ENCODE measurements at places on chromosomes 4 and X.

DNA sequence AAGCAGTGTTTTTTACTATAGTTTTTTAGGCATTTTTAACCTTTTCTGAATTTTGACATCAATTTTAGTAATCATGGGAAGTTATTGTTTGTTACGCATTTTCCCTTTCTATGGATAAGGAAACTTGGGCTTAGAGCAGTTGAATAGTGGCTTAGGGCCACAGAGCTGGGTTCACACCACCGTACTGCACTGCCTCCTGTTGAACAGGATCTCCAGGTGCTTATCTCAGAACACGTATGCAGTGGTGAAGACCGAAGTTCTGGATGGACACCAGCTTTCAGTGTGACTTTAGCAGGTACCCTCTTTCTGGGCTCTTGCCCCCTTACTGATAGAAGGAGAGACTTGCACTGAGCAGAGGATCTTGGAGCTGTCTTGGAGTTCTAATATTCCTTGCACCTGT is 137.6 kb downstream of the PTTG2 start:
- DNase-seq = no peak

DNA sequence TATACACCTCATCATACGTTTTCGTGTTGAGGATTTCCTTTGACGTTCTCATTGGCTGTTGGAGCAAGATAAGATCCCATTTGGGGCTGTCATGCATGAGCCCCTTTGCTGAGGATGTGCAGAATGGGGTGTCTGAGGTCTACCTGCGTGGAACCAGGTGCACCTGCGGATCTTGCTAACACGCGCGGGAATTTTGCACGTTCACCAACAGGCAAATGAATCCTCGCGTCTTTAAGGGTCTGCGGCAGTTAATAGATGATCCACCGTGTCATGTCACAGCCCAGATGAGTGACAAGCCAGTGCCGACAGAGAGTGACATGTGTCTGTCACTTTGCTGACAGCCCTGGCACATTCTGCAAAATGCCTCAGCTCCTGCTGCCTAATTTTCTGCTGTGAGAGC is 56.3 kb upstream of the SHOX start:
- DNase-seq = no peak

GRCh38 chr4:135238940-135239339 is 1037.4 kb upstream of the PABPC4L start:
- DNase-seq = no peak

GRCh38 chr4:84401701-84402306 is 97.3 kb downstream of the NKX6-1 start:
- peak; percentile 49 for DNase-seq

GRCh38 chr4:47340914-47341313 is 122.6 kb downstream of the COMMD8 start:
- DNase-seq = no peak

DNA sequence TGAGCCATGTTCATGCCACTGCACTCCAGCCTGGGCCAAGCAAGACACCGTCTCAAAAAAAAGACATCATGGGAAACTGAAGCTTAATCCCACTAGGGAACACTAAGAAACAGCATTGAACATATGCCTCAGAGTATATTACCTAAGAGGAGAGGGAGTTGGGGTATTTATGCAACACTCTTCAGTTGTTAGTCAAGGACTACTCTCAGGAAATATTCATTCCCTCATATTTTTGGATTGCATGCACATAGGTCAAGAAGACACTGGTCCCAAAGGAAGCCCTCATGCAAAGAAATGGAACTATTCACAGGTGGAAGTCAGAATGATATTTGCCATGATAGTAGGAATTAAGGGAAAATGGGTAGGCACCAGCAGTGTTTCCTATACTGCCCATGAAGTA is 22.8 kb upstream of the PAPSS1 start:
- no peak for DNase-seq

DNA sequence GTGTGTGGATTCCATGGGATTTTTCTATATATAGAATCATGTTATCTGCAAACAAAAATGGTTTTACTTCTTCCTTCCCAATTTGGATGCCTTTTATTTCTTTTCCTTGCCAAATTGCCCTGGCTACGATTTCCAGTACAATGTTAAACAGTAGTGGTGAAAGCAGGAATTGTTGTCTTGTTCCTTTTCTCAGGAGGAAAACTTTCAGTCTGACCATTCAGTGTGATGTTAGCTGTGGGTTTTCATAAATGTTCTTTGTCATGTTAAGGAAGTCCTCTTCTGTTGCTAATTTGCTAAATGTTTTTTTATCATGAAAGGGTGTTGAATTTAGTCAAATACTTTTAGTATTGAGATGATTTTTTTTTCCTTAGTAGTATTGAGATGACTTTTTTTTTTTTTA is 10.9 kb downstream of the SAP30 start:
- DNase-seq = no peak

DNA sequence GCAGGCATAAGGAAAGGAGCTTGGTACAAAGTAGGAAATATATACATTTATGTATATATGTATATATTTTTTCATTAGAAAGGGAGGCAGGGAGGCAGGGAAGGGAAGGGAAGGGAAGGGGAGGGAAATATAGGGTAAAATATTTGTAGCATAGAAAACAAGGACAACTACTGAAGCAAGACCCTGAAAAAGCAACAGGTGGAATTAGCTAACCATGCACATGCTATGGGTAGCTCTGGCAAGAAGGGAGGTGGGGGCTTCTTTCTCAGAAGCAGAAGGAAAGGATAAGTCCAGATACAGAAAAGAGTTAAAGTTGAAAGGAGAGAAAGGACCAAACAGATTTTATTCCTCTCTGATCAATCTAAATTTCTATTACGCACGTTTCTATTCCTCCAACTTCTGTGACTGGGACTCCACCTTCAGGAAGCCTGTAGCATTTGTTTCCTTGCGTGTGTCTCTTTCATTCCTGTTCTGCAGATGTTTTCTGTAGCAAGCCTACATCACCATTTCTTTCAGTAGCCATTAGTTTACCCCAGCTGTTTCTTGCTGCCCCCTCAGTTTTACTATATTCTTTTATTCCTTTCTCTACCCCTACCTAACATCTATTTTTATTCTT is 82.9 kb downstream of the OR13H1 start:
- DNase-seq = no peak

DNA sequence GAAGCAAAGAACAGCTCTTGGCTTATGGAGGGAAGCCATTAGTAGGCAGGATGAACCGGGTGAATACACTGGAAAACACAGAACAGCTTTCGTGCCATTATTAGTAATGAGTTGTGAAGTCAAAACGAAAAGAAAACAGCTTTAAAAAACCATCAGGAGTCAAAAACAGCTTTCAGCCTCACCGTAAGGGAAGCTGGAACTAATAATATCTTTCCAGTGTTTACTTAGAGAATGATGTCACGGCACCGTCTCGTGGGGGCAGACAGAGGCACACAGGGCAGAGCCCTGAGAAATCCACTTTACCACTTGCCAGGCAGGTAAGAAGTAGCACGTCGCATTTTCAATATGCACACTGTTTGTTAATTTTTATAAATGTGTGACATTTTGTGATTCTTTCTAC is 37.9 kb upstream of the HMX1 start:
- no peak for DNase-seq

DNA sequence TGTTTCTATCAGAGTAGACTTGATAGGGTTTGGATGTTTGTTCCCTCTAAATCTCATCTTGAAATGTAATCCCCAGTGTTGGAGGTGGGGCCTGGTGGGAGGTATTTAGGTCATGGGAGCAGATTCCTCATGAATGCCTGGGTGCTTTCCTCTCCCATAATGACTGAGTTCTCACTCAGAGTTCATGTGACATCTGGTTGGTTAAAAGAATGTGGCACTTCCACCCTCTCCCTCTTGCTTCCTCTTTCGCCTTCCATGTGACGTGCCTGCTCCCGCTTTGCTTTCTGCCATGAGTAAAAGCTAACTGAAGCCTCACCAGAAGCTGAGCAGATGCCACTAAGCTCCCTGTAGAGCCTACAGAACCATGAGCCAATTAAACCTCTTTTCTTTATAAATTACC is 47.3 kb upstream of the SRPX start:
- no peak for DNase-seq

GRCh38 chr4:188434643-188435042 is 295.4 kb downstream of the TRIML1 start:
- no peak for DNase-seq

DNA sequence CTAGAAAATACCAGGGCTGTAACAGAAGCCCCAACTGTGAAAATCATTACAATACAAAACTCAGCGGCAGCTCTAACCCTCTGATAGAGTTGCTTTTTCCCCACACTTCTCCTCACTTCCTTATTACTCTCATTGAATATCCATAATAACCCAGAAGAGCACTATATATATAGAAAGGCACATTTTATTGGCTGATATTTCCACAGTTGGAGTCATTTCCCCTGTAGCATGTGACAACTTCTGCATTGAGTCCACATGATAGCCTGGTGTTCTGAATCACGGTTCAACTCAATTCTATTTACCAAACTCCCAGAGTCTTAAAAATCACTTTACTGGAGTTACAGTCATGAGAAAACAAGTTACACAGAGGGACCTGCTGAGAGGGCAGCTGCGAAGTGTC is 46.6 kb upstream of the NWD2 start:
- DNase-seq = no peak

GRCh38 chr4:87188932-87189331 is 31.5 kb downstream of the KLHL8 start:
- DNase-seq = no peak

GRCh38 chrX:118503260-118504041 is 7.8 kb downstream of the DOCK11 start:
- no peak for DNase-seq

- no peak for DNase-seq
Observed at GRCh38 chrX:134670134-134670924, 12.1 kb upstream of the PLAC1 start.

GRCh38 chrX:39928704-39929378 is 168.9 kb downstream of the BCOR start:
- DNase-seq = no peak

- no peak for DNase-seq
Observed at GRCh38 chr4:56791316-56791715, 30.2 kb downstream of the SPINK2 start.

GRCh38 chr4:54278216-54278615 is 49.1 kb downstream of the PDGFRA start:
- no peak for DNase-seq
